ENCODE measurements at places on chromosomes 1 and 21.

- DNase-seq = peak; percentile 59
These were observed 43.2 kb downstream of the ELK4 start for GRCh38 chr1:205588636-205589035.

- no peak for DNase-seq
These were observed 7.3 kb downstream of the WDR26 start for GRCh38 chr1:224427346-224427745.

DNA sequence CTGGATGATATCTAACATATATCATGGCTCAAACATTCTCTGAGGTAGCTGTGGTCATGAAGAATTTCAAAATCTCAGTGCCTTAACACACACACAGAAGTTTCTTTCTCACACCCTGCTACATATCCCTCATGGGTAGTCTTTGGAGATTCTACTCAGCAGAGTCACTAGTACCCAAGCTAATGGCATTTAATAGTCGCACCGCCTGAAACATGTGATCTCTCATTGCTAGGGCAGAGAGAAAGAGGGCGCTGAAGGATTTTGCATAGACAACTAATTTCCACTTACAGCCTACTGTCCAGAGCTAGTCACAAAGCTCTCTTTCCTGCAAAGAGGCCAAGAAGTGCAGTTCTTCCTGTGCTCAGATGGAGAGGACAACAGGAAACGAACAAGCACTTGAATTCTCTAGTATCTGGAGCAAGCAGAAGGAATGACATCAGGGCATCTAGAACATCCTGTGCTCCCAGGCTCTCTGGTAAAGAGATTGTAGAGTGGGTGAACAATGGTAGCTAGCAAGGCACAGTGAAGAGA, 183.4 kb upstream of the PTBP2 start:
- no peak for DNase-seq

- no peak for DNase-seq
These were observed 1963.0 kb downstream of the NCAM2 start for GRCh38 chr21:22961258-22961657.

GRCh38 chr1:157081707-157082106, 17.9 kb downstream of the ETV3L start:
- DNase-seq = no peak

DNA sequence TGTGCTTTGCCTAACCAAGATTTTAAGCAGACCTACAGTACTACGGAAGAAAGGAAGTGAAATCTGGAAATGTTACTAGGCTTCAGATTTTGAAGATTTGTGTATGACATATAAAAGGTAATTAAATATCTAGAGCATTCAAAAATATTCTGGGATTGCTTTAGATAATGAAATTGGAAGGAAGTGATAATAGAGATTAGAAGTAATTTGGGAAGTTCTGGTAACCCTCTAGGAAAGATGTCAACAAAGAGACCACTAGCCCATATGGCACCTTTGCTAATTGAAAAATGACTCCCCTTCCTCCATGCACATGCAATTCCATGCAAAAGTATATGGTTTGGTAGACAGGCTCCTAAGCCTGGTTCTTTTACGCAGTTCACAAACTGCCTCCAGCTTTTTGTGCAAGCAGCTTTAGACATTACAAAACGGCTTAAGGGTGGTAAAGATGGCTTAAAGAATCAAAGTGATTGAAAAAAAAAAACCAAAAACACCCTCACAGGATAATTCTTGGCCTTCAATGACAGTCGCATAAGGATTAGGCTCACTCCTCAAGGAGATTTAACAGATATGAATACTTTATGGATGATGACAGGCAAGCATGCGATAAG, 81.8 kb downstream of the LRRC7 start:
- no peak for DNase-seq

Measured in neural progenitor cell (in vitro differentiated cells).